ENCODE measurements at places on chromosomes 12 and 14. TPM values are rescaled to one million over a fixed set of nuclear protein-coding genes. Genes with fewer than 3 reads are reported as not detected.

The NR4A1 gene
- total RNA-seq: 1,252 TPM

The FBLN5 gene
- total RNA-seq: 215 TPM

The SSTR1 gene
- total RNA-seq: 2.1 TPM

DNA sequence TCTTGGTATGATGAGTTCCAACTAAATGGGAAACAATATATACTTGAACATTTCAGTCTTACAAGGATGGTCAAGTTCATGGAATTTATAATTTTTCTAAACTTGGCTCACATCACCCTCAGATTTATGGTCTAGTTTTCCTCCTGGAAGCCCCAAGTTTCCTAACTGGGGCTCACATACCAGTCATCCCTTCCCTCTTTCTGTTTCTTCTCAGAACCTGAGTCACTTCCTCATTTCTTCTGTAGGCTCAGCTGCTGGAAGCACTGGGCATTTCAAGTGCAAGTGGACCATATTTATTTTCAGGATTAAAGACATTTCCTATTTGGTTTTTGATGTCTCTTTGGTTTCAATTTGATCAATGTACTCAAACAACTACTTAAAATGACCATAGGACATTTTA lies 55.4 kb downstream of the GRIP1 start:
- DNase-seq: no peak

DNA sequence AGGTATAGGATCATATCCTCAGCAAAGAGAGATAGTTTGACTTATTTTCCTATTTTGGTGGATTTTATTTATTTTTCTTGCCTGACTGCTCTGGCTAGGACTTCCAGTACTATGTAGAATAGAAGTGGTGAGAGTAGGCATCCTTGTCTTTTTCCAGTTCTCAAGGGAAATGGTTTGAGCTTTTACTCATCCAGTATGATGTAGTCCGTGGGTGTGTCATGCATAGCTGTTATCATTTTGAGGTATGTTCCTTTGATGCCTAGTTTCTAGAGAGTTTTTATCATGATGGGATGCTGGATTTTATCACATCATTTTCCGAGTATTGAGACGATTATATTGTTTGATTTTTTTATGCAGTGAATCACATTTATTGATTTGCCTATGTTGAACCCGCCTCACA lies 97.2 kb downstream of the MGAT4C start:
- DNase-seq: no peak

- no peak for DNase-seq
Observed at GRCh38 chr14:75861161-75861621, 120.6 kb downstream of the TGFB3 start.

GRCh38 chr14:98321841-98322240 lies 950.2 kb downstream of the BCL11B start:
- no peak for DNase-seq

DNA sequence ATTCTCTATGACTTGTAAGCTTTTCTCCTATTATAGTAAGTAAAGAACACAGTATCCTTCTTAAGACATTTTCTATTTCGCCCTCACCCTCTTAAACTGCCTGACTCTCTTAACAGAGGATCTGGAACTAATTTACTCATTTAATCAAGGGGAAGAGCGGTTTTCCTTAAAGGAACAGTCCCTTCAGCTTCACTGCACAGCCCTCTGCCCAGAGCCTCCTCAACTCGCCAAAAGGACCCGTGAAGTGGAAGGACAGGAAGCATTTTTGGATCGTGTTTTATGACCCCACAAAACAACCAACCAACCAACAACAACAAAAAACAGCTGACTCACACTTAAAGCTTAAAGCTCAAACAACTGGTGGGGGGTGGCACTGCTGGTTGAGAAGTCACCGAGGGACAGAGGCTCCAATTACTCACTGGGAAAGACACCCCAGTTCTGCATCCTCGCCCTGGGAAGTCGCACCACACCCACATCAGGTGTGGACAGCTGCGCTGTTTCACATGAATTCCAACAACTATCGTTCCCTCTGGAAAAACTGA lies 35.7 kb downstream of the NID2 start:
- DNase-seq: no peak
